Posterior vena cava (tissue), 2 donors: ENCODE measurements at places on chromosomes 13 and 19.

DNA sequence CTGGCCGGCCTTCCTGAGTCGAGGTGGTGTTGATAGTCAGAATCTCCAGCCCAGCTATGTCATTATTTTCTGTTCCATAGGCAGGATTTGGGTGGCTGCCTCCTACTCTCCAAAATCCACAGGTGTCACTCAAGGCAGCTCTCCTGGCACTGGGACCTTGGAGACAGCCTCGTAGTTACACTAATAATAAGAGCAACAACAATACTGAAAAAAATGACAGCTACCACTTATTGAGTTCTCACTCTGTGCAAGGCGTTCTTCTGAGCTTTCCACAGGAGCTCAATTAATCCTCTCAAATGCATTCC, 12.2 kb upstream of the KLK12 start:
- DNase-seq, result no peak

GRCh38 chr13:28474491-28475134, 20.3 kb downstream of the FLT1 start:
- DNase-seq, result no peak

DNA sequence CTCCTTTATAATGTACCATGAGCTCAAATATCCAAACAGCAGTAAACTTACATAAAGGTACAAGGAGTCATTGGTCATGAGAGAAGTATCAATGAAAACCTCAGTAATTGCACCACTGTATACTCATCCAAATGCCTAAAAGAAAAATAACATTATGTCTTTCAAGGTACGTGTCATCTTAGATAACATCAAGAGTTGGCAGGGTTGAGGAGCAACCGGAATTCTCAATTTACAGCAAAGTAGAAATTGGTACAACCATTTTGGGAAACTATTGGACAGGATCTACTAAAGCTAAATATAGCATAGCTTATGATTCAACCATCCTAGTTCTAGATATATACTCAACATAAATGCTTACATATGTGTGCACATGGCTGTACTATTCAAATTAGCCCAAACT, 502.8 kb downstream of the GPC6 start:
- DNase-seq, result no peak

GRCh38 chr13:113065406-113066141, 40.0 kb upstream of the F7 start:
- DNase-seq, result peak; percentile 57

DNA sequence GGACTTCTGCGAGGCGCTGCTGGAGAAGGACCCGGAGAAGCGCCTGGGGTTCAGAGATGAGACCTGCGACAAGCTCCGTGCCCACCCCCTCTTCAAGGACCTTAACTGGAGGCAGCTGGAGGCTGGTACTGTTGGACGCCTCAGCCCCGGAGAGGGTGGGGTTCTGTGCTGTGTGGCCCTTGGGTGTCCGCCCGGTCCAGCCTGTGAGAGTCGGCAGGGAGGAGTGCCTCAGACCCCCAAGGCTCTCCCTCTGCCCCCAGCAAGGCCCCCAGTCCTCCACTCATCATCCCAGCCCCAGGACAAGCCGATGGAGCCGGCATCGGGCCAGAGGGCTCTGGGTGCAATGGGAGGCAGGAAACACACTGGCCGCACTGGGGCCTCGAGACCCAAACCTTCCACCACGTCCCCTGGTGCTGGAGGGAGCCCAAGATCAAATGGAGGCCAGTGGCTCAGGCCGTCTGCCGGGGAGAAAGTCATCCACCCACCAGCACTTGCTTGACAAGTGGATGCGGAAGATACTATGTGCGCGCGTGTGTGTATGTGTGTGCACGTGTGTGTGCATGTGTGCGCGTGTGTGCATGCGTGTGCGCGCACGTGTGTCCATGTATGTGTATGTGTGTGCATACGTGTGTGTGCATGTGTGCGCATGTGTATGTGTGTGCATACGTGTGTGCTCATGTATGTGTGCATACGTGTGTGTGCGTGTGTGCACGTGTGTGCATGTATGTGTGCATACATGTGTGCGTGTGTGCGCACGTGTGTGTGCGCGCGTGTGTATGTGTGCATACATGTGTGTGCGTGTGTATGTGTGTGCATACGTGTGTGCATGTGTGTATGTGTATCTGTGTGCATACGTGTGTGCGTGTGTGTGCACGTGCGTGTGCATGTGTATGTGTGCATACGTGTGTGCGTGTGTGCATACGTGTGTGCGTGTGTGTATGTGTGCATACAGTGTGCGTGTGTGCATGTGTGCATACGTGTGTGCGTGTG, 25.8 kb upstream of the TMEM255B start:
- DNase-seq, result peak; percentile 78

DNA sequence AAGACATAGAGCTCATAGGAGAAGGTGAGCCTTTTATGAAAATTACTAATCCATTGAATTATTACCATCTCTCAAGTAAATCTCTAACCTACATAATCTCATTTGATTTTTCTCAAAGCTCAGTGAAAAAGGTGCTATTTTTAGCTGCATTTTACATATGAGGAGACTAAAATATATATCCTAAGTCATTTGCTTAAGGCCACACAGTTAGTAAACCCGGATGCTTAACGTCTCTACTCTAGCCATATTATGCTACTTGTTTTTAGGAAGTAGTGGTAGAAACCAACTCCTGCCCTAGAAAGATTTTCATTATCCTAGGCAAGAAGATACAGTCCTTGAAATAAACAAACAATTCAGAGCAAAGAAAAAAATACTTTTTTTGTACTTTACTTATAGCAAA, 108.9 kb downstream of the RBM26 start:
- DNase-seq, result no peak

DNA sequence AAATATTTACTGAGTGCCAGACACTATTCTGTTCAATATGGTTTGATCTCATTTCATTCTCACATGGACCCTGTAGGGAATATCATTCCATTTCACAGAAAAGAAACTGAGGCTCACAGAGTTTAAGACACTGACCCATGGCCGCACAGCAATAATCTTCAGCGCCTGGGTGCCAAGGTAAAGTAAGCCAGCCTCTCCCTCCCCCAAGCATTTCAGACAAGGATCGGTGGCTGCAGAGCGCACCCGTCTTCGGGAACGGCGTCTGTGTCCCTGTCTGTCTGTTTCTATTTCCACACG, 4.3 kb upstream of the PDE4A start:
- DNase-seq, result no peak

GRCh38 chr19:50551715-50552187, 16.5 kb downstream of the LRRC4B start:
- DNase-seq, result no peak

DNA sequence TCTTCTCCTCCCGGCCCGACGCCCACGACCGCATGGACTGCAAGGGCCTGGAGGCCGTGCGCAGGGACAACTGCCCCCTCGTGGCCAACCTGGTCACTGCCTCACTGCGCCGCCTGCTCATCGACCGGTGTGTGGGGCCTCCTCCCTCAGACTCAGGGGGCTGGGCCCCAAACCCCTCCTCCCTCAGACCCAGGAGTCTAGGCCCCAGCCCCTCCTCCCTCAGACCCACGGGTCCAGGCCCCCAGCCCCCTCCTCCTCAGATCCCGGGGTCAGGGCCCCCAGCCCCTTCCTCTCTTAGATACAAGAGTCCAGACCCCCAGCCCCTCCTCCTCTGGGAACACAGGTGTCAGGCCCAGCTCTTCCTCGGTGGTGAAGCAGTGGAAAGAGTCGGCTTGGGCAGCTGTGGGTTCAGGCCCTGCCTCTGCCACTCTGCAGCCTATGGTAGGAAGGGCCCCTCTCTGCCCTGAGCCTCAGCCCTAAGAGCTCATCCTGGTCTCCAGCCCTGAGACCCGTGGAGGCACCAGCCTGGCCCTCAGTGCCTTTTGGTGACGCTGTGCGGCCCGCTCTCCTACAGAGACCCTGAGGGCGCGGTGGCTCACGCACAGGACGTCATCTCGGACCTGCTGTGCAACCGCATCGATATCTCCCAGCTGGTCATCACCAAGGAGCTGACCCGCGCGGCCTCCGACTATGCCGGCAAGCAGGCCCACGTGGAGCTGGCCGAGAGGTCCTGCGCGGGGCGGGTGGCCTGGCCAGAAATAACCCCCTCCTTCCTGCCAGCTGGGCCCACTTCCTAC, 3.7 kb upstream of the SPIB start:
- DNase-seq, result peak; percentile 94

GRCh38 chr13:111210544-111211469, 95.7 kb downstream of the ARHGEF7 start:
- no peak for DNase-seq

DNA sequence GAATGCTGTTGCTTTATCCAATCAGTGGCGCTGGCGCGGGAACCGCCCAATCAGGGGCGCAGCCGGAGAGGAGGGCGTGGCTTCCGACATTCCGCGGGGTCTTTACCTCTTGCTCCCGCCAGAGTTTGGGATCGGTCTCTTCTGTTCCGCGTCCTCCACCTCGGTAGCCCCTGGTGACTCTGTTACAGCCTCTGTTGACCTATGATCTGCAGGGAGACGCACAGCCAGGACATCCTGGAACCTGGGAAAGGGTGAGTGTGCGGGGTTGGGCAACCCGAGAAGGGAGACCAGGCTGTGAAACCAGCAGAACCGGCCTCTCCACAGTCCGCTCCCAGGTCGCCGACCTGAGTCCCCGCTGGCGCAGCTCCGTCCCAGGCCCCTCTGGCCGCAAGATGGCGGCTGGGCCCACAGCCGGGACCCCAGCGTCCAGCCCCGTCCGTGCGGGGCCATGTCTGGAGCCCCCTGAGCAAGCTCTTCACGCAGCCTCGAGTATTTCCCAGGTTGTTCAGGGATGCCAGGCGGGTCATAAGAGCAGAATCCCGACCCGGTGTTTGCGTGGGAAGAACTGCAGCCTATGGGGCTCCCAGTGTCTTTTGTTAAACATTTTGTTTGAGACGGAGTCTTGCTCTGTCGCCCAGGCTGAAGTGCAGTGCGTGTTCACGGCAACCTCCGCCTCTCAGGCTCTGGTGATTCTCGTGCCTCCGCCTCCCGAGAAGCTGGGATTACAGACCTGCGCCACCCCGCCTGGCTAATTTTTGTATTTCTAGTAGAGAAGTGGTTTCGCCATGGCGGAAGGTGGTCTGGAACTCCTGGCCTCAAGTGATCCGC, 4.4 kb upstream of the ZNF681 start:
- peak; percentile 90 for DNase-seq
